ENCODE measurements at places on chromosomes 1 and 21.

- DNase-seq: no peak
Observed at GRCh38 chr1:200638073-200638472, 17.5 kb upstream of the KIF14 start.

DNA sequence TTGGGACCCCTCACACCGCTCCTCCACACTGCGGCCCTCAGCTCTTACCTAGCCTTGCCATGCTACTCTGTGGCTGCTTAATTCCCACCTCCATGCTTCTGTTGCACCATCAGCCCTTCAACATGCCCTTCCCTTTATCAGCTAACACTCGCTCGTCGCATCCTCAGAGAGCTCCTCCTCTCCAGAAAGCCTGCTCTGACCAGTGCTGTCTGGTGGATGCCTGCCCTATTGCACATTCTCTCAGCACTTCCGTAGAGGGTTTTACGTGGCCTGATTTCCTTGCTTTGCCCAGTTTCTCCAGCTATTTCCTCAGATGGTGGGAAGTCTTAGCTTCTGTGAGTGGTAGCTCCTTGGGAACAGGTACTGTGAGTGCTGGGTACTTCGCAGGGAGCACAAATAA is 10.3 kb upstream of the LAD1 start:
- no peak for DNase-seq

DNA sequence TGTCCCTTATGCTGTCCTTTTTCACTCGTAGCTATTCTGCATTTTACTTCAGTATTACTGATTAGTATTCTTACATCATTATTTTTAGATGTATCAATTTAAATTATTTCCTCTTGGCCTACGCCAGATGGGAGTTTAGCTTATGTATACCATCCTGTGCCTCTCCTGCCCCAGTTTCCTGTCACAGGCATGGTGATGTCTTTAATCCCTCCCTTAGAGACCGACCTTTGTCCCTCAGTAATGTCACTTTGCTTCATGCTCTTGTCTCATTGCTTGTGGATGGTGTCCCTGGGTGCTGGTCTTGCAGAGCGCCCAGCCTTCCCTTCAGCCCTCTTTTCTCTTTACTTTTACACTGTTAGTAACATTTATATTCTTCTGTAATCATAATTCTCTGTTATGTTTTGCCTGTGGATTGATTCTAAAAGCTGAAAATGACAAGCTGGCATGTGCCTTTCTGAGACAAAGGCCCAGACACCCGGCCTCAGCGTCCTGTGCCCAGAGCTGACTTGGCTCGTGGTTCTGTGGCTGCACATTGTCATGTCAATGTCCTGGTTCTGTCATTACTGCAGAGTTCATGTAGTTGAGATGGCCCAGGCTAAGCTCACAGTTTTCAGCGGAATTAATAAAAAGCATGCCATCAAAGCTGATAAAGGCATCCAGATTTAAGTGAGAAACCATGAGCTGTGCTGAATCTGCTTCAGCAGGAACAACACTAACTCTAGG is 100.7 kb downstream of the MTR start:
- DNase-seq: no peak

DNA sequence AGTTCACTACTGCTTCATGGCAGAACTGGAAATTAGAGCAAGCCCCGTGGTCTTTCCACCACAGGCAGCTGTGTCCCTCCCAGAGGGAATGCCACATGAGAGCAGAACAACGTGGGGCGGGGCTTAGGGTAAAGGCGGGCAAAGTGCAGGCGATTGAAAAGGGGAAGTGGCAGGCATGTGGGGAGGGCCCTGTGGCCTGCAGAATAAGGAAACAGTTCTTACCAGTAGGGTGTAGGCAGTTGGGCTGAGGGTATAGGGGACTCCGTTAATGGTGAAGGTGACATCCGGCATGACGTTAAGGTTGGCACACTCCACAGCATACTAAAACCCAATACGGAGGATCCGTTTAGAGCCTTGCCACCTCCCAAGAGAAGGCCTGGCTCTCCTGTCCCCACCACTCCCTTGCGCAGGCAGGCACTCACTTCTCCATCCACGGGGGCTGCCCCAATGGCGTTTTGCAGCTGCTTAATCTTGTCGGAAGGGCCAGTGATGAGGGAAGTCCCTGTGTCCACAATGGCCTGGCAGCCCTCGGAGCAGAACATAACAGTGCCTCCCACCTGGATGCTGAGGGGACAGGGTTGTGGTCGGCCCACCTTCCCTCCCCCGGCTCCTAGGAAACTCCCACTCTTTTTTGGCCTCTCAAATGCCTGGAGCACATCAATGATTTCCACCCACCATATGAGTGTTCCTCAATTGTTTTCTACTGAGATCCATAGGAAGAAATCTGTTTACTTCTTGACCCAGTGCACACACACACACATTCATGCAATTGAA is 9.1 kb upstream of the RAB7B start:
- no peak for DNase-seq

Data from right renal cortex interstitium (tissue), 3 donors.